ENCODE measurements at places on chromosomes 6 and 20.

DNA sequence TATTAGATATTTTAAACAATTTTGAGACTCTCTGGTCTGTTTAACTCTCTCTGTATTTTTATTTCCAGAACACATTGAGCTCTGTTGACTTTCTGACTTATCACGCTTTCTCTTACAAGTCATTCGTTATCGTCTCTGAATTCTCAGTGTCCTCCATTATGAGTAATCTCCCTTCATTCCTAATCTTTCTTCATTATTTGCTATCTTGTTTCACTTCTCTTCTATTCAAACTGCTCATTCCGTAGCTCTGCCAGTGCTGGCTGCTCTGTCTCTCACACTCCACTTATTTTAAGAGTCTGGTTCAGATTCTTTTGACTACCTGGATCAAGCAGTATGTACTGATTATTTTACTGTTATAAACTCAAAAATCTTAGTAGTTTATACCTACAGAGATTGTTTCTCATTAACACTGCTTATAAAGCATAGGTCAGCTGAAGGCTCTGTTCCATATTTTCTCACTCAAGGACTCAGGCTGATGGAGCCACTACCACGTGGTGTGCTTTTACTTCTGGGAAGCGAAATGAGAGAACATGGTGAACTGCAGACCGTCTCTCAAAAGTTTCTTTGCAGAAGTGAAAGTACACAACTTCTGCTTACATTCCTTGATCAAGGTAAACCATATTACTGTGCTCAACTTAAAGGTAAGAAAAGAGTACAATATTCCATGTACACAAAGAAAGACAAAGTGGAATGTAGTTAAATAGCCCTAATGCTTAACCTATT, 485.2 kb downstream of the GRIK2 start:
- DNase-seq, result no peak

- no peak for DNase-seq
Measured at GRCh38 chr20:10854976-10855375, 181.2 kb upstream of the JAG1 start.

DNA sequence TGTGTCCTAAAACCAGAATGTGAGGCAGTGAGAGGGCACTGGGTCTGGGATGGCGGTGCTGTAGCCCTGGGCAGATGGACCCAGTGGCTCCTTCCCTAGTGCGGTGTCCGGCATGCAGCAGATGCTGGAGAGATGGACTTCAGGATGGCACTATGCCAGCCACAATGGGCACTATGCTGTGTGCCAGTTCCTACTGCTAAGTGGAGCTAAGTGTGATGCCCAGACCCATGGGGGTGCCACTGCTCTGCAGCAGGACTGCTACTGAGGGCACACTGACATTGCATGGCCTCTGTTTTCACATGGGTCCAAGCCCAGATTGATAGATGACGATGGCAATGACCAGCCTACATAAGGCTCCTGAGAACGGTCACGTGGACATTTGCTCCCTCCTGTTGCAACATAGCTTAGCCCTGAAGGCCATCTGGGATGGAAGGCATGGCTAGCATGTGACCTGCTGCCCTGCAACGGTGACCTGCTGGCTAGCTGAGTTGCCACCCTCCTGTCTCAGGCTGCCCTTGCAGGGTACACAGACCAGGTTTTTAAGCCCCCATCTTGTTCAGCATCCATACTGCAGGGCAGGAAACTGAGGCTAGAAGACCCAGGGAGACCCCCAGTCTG, 31.3 kb upstream of the KCNK16 start:
- no peak for DNase-seq

DNA sequence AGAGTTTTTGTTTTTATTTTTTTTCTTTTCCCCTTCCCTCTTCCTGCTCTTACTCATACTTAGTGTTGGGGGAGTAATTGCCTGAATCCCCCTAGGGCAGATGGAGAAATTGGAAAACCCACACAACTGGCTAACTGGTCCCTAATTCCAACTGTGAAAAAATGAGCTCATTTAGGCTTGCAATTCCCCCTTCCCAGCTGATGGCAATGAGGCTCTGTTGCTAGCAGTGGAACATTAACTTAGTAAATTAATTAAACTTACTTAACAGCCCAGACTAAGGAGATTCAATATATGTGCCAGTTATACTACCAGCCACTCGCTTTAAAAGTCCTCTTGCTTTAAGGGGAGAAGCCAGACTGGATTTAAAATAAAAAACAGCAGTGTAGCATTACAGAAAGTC, 76.6 kb downstream of the PKHD1 start:
- DNase-seq, result no peak

- DNase-seq, result peak; percentile 55
Measured at GRCh38 chr20:48456366-48457192, 371.2 kb downstream of the PREX1 start.

- DNase-seq, result no peak
Measured at GRCh38 chr6:139251045-139251690, 40.6 kb downstream of the TXLNB start.

- no peak for DNase-seq
Measured at GRCh38 chr6:167467793-167468431, 143.0 kb downstream of the TTLL2 start.

DNA sequence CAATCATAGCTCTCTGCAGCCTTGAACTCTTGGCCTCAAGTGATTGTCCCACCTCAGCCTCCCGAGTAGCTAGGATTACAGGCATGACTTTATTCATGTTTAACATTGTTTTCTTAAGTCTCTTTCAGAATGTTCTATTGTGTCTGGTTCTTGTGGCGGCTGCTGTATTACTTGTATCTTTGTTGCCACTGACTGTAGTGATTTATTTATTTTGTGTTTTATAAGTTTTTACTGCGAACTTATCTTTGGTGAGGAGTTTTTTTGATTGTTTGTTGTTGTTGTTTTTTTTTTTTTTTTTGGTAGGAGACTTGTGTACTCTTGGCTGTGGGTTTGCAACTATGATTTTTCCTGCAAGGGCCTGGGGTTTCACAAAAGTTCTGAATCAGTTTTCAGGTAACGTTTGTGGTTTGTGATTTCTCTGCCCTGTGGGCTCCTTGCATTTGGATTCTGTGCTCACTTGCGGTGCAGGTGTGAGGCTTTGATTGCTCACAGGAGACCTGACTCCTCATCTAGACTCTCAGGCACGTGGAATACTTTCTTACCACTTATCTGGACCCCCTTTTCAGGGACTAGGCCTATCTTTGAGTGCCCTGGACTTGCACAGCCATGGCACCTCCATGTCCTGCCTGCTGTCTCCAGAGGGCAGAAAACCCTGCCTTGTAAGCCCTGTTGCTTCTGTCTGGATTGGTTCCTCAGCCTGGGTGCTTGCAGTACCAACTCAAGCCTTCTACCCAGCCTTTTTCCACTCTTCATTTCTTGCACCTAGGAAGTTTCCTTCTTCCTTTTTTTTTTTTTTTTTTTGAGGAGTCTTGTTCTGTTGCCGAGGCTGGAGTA, 25.2 kb downstream of the KIF25 start:
- DNase-seq, result no peak

DNA sequence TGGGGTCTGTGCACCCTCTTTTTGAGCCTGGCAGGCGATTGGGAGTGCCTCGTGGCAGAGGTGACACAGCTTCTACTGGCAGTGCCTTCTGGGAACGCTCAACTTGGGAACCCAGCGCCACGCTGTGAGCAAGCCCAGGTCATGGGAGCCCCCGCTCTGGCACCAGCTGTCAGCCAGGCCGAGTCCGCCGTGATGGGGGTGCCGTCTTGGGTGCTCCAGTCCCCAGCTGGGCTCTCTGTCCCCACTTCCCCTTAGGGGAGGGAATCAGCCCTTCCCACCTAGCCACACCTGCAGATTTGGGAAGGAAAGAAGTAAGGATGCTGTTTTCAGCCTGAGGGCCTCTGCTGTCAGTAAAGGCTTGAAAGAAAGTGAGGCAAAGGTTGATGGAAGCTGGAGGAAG, 31.0 kb upstream of the NTSR1 start:
- DNase-seq, result no peak

DNA sequence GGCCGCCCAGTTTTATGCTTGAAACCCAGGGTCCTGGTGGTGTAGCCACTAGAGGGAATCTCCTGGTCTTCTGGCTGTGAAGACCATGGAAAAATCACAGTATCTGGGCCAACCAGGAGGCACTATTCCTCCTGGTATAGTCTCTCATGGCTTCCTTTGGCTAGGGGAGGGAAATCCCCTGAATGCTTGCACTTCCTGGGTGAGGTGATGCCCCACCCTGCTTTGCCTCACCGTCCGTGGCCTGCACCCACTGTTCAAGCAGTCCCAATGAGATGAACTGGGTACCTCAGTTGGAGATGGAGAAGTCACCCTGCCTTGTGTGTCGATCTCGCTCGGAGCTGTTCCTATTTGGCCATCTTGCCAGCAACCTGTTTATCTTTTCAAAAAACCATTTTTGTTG, 10.1 kb upstream of the ZNF337 start:
- DNase-seq, result no peak

DNA sequence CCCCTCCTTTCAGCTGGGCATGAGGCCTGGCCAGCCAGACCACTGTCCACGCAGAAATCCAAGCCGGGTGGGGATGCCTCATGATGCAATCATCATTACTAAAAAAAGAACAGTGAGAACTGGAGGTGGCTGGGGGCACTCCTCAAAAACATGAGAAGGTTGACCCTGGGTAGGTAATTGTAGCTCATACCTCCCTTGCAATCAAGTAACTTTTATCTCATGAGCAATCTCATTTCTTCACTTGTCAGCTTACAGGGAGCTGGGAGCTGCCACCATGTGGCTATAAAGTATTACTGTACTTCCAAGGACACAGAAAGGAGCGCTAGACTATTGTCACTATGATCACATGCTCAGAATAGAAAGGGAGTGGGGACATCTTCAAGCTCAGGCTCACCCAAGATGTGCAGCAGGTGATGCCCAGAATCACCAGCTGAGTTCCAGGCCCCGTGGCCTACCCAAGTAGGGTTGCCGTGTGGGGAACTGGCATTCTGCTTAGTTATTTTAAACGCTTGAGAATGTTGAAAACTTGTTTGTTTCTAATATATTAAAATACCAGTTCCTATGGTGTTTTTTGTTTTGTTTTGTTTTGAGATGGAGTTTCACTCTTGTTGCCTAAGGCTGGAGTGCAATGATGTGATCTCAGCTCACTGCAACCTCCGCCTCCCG, 3.0 kb upstream of the CDH26 start:
- DNase-seq, result peak; percentile 33

DNA sequence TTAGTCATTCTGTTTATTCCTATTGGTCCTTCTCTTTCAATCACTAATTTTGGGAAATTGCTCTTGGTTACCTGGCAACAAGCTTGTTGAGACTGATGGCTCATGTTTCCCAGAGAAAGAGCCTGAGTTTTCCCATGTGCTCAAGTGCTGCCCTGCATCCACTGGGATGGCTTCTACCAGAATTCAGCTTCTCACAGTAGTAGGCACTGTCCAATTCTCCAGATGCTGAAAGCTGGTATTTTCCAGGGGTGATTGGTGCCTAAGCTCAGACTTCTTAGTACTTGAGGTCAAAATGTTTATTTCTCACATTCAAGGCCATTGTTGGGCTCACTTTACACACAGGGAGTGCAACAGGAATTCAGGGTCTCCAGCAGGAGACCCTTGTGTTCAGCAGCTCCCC, 29.1 kb upstream of the SLC2A12 start:
- no peak for DNase-seq

- no peak for DNase-seq
Measured at GRCh38 chr20:1033751-1034414, 31.8 kb upstream of the RSPO4 start.

DNA sequence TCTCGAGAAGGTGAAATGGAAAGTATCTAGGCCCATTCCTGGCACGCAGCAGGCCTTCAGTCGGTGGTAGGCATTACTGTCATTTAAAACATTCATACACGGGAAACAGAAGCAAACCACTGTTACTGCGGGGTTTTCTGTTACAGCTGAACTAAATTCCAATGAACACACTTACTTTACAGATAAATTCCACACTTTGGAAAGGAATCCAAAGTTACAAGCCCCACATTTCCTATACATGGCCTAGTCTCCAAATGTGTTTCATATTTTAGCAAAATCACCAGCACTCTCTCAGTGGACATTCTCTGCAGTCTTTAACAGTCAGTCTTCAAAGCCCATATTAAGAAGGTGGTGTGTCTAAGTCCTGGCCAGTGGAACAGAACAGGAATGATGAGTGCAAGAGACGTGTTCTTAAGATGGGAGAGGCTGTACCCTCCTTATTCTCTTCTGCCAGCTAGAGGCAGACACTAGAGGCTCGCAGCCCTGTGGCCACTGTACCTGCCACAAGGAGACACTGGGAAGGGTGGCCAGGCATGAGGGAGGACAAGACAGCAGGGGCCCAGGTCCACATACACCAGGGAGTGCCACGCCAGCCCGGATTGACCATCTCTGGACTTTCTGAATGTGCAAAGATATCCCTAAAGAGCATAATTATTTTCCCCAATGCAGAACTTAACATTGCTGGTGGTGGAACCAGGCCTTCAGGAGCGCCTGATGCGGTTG, 76.4 kb downstream of the CDC5L start:
- no peak for DNase-seq

- DNase-seq, result no peak
Measured at GRCh38 chr6:168708526-168708925, 267.5 kb downstream of the SMOC2 start.

- DNase-seq, result no peak
Measured at GRCh38 chr20:10848810-10849370, 175.1 kb upstream of the JAG1 start.

DNA sequence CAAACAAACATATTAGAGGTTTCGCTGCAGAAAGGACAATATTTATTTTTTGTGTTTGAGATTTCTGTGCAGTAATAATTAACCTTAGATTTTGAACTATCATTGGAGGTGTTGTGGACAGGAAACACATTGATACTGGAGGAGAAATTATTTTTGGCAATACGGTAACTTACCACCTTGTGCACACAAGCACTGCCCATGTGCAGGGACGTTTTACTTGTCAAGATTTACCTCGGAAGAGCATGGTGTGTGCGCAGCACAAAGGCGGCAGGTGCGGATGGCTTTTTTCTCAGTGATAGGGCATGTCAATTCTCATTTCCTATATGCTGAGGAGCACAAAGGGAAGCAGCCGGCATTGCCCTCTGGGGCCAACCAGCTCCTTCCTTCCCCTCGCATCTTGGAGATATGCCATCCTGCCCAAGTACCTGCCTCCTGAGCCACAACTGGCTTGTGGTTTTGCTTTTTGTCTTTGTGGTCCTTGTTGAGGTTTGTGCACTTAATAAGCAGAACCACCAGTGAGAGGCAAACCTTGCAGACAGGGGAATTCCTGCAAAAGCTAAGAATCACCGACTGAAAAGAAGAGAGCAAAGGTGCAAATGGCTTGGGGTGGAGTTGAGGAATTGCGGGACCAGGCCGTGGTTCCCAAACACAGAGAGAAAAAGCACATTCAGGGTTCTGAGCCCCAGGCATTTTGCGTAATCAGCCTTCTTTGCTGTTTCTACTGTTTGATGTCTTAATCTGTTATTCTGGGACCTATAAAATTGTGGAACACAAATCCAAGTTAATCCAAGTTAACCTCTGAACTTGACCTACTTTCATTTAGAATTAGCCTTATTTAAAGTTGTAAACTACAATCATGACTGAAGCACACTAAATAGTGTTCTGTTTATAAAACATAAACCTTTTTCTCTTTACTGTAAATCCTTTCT, 21.9 kb downstream of the SAMD5 start:
- DNase-seq, result no peak

GRCh38 chr20:51484831-51485230, 57.7 kb downstream of the NFATC2 start:
- DNase-seq, result no peak
